ENCODE measurements at places on chromosomes 7 and 10.

DNA sequence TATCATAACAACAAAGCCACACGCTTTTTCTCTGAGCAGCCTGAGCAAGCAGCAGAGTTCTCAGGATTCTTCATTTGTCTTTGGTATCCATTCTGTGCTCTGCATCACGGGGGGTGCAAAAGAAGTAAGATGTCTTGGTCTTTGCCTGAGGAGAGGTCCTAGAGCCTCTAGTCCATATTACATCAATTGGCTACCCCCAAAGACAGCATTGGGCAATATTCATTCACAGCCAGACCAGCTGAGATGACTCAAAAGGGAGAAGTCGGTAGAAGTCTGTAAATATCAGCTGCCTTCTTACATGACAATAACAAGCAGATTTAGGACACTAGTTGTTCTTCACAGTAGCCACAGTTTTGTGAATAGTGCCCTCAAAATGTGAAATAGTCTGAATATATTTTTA lies 66.6 kb downstream of the FZD1 start:
- no peak for DNase-seq

DNA sequence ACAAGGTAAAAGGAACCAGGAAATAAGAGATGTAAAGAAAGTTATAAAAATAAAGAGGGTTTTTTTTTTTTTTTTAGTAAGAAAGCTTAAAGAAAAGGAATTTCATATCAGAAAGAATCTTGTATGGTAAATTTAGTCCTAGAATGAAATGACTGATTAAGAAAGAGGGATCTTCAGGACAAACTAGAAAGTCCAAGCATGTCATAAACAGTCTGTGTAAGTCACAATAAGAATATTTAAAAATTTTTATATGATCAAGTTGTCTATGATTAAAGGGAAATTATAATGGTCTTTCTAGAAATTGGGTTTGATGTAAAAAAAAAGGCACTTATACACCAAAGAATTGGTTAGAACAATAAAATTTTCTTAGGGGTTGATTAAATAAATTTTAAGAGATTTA lies 289.5 kb downstream of the XPNPEP1 start:
- no peak for DNase-seq

- DNase-seq = no peak
Measured at GRCh38 chr10:8417631-8418030, 363.1 kb downstream of the GATA3 start.

DNA sequence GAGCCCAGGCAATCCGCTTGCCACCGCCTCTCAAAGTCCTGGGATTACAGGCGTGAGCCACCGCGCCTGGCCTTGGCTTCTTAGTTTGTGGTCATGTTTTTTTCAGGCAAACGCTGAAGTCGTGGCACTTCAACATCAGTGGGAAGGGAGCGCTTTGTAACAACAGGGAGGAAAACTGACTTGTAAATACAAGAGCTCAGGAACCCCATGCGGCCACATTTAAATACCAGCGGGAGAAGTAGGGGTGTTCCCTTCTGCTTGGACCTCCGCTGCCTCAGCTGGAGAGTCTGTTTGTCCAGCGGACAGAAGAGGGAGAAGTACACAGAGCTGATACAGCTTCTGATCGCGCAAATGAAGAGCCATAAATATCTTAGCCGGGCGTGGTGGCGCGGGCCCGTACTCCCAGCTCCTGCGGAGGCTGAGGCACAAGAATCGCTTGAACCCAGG lies 108.7 kb upstream of the KMT2C start:
- peak; percentile 73 for DNase-seq

DNA sequence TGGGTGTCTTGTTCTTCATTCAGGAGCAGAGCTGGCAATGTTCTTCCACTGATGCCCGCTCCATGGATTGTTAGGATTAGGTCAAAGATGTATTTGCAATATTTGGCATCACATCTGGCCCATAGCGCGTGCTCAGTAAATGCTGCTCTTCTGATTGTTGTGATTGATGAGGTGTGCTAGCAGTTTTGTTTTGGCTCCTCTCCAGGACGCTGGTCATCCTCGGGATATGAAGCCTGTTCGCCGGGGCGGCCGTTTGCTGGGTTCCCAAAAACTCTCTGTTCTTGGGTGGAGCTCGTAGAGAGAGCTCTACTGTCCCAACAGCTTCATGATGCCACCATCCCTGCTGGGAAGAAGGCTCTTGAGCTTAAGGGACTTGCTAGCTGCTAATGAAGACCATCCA lies 96.9 kb downstream of the XRCC2 start:
- DNase-seq = no peak

- no peak for DNase-seq
Measured at GRCh38 chr10:112000466-112000865, 183.1 kb downstream of the GPAM start.

DNA sequence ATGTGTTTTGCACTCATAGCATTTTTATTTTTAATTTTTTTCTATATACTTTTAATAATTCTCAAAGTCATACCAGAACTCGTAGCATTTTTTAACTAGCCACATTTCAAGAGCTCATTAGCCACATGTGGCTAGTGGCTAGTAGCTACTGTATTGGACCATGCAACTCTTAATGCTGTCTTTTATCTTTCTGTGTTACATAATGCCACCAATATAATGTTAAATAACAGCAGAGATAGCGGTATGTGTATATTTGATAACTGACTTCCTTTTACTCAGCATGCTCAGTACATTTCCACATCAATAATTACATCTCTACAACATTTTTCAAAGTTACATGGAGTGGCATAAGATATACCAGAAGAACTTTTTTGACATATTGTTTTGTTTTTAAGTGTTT lies 91.4 kb downstream of the CDK13 start:
- no peak for DNase-seq

DNA sequence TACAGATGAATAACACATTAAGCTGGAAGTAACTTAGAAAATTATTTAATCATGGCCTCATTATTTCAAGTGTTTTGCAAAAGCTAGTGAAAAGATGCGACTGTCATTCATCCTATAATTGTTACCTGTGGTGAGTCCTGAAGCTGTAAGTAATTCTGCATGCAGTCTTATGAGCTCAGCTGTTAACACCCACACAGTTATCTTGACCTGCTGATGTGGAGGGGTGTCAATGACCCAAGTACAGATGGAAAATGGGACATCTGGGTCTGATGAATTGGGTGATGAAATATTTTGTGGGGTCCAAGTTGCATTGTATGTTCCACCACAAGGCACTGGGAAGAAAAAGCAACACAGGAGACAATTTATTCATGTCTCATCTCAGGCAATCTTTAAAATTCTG lies 68.9 kb downstream of the OR13A1 start:
- no peak for DNase-seq

- peak; percentile 25 for DNase-seq
Measured at GRCh38 chr10:74103560-74104258, 46.9 kb downstream of the AP3M1 start.
